Stimulated activated CD8-positive, alpha-beta memory T cell treated with anti-CD3 and anti-CD28 coated beads, Interleukin-7, amount 100 ng/mL, for 1 hour (primary cell): ENCODE measurements at places on chromosomes 11 and 22.

DNA sequence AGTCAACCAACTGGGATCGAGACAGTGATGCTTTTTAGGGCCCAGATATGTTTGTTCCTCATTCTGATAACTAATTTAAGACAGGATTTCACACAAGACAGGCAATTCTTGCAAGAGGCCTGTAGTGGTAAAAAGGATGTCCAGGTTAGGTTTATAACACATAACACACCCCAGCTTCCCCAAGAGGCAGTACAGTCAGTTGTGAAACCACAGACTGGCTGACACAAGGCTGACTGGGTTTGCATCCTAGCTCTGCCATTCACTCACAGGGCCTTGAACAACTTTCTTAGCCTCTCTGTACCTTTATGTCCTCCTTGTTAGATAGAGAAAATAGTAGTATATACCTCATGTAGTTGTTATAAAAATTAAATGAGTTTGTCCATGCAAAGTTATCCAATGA lies 55.0 kb upstream of the PTH start:
- DNase-seq = peak; percentile 0

- DNase-seq = no peak
Measured at GRCh38 chr22:32079130-32080089, 36.3 kb downstream of the SLC5A1 start.

DNA sequence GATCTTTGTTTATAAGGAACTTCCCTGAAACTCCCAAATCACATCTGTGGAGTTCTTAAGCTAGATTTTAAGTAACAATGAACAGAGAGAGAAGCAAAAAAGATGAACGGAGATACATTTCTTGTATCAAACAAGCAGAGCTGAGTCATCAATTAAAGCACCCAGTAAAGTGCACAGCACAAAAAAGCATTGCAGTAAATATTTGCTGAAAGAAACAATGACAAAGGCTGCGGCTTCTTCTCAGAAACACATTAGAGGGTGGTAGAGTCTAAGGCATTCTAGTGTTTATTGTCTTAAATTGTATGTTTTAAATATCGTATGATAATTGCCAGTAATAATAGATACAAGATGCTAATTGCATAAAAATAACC lies 941.6 kb upstream of the CHORDC1 start:
- no peak for DNase-seq

GRCh38 chr11:12329169-12329568 lies 48.2 kb upstream of the PARVA start:
- DNase-seq = no peak

- no peak for DNase-seq
Measured at GRCh38 chr11:134818516-134818915, 406.5 kb upstream of the B3GAT1 start.
